Glomerular endothelial cell (primary cell): ENCODE measurements at places on chromosomes 12 and 14.
A peak's percentile ranks its signal among the peaks of the same experiment; 100 is the strongest.

- no peak for DNase-seq
Observed at GRCh38 chr12:124625867-124626675, 58.7 kb upstream of the NCOR2 start.

GRCh38 chr12:111757361-111758119 lies 9.2 kb upstream of the ALDH2 start:
- no peak for DNase-seq

DNA sequence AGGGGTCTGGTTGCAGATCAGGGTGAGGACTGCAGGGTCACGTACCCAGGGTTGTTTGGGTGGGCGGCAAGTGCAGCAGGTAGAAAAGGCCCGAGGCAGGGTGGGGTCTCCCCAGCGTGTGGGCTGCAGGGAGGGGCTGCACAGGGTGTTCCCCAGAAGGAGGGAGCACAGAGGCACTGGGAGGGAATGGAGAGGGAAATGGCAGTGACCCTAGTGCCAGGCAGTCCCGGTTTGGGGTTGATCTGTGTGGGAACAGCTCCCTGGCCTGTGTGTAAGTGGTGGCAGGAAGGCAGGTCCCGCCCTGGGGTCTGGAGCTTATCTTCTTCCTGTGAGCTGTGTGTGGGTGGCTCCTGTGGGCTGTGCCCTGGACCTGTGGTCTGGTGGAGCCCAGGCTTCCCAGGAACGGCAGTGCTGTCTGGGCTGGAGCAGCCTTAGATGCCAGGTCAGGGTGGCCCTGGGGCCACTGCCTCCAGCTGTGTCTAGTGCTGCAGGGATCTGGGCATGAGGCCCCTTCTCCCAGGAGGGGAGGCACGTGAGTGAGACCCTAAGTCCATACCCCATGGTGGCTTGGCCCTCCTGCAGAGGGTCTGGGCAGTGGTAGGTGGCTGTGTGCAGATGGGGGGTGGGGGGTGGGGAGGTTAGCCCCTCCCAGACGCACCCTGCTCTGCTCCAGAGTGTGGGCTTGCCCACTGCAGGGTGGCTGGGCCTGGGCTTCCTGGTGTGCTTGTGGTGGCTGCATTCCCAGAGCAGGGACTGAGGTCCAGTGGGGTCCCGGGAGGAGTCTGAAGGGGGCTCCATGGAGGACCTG lies 363.5 kb downstream of the TMEM121 start:
- no peak for DNase-seq

DNA sequence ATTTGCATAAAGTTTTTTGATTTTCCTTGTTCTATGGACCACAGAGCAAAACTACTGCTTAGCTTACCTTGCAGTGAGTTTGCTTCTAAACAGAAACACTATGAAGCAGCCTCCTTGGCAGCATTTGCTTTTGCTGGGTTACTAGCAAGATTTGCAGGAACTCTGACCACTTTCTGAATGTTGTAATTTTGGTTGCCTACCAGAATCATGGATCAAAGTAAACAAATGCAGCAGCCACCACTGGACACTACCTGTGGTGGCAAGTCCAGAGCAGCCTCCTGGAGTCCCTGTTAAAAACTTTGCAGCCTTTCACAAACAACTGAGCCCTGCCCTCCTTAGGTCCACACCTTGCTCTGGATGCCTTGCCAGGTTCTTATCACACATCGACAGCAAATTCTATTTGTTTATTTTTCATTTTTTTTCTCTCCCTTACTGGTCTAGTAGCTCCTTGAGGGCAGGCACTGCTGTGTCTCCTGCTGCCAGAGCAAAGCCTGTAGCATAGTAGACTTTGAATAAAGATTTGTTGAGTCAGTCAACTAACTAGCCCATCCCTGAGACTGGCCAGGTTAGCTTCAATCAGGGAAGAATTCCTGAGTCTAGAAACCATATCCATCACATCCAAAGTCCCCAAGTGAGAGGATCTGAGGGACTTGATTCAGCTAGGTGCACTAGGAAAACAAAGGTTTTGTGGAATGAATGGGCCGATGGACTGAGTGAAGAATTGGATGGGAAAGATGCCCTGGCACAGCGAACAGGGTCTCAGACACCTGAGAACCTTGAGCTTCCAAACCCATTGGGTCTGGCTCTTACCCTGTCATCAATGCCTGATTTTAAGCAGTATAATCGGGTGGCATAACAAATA lies 5.7 kb downstream of the TTC6 start:
- no peak for DNase-seq

DNA sequence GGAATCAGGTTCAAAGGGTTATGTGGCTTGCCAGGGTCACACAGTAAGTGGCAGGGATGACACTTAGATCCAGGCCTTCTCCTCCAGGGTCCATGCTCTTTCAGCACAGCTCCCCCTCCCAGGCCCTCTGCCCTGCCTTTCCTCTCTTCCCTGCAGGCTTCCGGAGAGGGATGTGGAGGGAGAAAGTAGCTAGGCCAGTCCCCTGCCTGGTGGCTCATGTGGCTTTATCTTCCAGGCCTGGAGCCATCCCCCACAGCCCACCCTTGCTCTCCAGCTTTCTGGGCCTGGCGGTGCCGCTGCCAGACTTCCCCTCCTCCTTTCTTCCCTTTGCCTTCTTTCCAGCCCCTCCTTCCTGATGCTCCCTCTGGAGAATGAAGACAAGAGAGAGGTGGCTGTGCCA lies 1.7 kb downstream of the PSMB11 start:
- DNase-seq = no peak

DNA sequence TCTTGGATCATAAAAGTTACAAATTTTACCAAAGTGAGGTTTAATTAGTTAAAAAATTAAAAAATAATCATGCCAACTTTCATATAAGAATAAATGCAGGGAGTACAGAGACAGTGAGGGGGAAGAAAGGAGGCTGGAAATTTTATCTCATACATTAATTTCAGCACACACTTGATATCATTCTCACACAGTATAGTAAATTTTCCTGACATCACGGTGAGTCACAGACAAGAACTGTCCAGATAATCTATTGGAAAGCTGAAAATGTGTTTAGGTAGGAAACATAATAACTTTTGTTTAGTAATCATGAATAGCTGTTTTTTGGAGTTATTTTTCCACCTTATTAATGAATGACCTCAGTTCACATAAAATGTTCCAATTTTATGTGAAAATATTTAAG lies 1204.8 kb downstream of the GALC start:
- no peak for DNase-seq

GRCh38 chr14:89779707-89780106 lies 174.8 kb downstream of the EFCAB11 start:
- no peak for DNase-seq

- DNase-seq = no peak
Observed at GRCh38 chr12:83044736-83045135, 358.0 kb downstream of the TMTC2 start.

- no peak for DNase-seq
Observed at GRCh38 chr12:58416236-58416635, 474.9 kb downstream of the ATP23 start.

- no peak for DNase-seq
Observed at GRCh38 chr12:123879101-123879500, 93.5 kb downstream of the CCDC92 start.

DNA sequence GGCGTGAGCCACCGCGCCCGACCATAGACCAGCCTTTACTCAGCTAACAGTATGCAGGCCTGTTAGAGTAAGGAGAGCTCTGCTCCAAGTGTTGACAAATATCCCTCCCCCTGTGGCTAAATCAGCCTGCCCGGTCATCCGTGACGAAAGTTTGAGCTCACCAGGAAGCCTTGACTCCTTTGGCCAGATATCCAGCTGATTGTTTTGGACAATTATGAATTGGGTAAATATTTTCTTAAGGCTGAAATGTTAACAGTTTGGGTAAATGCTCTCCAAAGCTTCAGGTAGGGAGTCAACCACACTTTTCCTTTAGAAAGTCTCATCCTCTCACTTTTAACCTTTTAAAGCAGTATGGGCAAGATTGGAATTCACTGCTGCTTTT lies 157.9 kb downstream of the PAWR start:
- DNase-seq = no peak

DNA sequence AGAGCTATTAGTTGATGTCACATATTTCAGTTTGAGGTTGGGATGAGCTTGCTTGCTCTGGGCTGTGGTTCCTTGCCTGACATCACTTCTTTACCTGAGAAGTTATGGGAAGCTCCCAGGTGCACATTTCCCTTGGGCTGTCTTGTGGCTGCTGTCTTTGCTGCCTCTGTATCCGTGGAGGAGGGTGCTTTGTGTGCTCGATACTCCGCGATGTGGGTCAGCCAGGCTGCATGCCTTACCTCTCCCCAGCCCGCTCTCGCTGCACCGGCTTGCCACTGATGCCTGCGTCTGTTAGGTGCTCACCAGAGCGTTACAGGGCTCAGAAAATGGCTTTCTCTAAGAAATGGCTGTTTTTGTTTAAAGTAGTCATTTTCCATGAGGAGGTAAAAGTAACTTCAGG lies 19.6 kb downstream of the PELI2 start:
- DNase-seq = no peak

- DNase-seq = no peak
Observed at GRCh38 chr12:32462908-32463307, 63.5 kb downstream of the FGD4 start.

GRCh38 chr12:98351089-98351488 lies 164.3 kb upstream of the TMPO start:
- no peak for DNase-seq

DNA sequence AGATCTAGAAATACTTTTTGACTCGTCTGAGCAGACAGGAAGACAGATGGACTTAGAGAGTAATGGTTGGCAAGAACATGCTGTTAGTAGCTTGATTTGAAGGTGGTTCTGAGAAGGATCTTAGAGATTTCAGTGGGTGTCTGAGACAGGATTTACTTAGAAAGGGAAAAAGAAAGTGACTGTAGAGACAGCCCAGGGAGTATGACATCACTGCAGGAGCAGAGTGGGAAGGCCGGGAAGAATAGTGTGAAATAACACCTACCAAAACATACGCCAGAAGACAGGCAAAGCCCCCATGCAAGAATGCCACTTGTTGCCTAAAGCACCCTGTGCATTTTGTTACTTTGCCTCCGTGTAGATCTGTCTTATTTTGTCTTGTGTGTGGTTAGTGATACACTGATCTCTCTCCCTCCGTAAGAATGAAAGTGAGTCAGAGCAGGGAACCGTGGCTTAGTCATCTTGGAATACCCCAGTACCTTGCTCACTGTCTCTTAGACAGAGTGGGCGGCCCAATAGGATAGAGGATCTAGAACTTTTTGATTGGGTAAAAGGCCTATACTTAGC lies 161.3 kb upstream of the IFNG-AS1 start:
- peak; percentile 9 for DNase-seq

GRCh38 chr14:50520947-50521815 lies 11.2 kb downstream of the MAP4K5 start:
- peak; percentile 54 for DNase-seq

DNA sequence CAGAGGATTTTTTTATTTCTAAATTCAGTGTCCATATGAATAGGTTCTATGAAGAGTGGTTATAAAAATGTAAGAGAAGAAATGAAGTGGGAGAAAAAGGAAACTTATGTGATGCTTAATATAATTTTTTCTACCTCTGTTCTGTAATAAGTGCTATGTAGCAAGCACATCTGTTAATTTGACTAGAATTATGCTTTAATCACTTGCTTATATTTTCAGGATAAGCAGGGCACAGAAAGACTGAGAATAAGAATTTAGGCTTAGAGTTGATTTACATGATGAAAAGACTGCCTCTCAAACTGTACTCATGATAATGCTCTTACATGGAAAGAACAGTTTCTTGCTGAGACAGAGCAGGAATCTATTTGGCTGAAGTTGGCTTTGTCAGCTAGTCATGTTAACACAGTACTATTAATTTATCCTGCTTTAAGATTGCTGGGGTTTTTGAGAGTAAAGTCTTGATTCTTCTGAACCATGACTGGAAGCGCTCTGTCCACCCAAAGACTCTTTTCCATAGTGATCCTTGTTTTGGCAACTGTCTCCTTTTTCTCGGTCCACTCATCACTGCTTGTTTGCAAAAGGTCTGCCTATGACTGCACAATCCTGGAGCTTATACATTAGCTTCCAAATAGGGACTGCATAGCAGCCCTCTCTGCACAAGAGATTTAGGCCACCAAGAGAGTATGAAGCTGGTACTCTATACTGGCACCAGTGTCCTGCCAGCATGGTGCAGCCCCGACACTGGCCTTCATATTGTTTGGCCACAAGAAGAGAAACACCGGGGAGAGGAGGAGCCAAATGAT lies 98.8 kb downstream of the AKAP6 start:
- DNase-seq = no peak

GRCh38 chr14:51478175-51478621 lies 173.5 kb upstream of the FRMD6 start:
- DNase-seq = no peak

DNA sequence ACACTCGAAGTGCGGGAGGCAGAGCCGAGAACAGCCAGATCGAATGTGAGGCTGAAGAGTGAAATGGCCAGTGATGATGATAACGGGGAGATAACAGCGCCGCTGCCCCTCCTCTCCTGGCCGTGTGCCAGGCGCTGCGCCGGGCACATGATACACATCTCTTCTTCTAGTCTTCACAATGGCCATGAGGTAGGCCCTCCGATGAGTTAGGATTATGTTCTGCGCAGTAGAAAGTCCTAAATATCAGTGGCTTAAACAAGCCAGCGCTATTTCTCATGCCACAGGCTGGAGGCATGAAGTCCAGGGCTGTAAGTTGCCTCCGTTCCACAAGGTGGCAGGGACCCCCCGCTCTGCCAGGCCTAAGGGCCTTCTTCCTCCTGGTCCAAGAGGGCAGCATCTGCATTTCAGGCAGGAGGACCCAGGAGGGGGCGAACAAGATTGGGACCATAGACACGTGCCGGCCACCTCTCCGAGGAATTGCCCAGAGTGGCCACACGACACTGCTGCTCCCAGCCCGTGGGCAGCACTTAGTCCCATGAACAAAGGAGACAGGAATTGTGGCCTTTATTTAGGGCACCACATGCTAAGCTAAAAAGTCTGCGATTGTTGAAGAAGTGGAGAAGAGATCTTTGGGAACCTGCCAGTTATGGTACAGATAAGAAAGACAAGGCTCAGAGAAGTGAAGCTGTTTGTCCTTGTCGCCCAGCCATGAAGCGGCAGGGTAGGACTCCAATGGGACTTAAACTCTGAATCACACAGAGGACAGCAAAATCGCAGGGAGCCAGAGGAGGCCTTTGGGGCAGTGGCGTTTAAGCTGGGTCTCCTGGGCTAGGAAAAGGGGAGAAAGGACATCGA lies 10.9 kb upstream of the HVCN1 start:
- no peak for DNase-seq

DNA sequence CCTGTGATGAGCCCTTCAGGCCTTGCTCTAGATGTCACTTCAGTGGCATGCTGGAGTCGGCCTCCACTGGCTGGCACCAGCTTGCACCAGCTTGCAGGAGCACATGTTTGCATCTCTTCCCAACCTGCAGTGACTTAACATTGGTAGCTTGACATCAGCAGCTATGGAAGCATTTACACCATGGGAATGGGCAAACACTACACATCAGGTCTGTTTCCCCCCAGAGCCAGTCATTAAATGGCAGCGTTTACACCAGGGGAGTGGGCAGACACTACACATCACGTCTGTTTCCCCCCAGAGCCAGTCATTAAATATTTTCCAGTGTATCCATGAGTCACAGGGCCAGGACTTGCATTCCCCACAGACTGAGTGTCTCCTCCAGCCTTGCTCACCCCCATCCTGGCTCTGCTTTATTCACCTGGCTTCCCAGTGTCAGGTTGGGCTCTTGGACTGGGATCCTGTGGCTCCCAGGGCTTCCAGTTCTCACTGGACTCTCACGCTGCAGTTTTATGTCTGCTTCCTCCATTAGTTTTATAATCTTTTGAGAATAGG lies 51.6 kb upstream of the VRK1 start:
- DNase-seq = no peak

- DNase-seq = no peak
Observed at GRCh38 chr12:34406996-34407300, 384.7 kb downstream of the ALG10 start.
